Fibroblast of the aortic adventitia (primary cell): ENCODE measurements at places on chromosomes 2 and 18. TPM values are rescaled to one million over a fixed set of nuclear protein-coding genes. Genes with fewer than 3 reads are reported as not detected.

BOD1L2 gene
- total RNA-seq = not detected in 2 replicates

UGT1A8 gene
- 0.09 TPM in 1 of 2 replicates, not detected in the other for total RNA-seq

NEURL3 gene
- not detected in 2 replicates for total RNA-seq

GPR155 gene
- 1.6 and 2.2 TPM in 2 replicates for total RNA-seq

PLGLB1 gene
- total RNA-seq = 1.5 and 4.9 TPM in 2 replicates
